ENCODE measurements at places on chromosomes 11 and 22.
A peak's percentile ranks its signal among the peaks of the same experiment; 100 is the strongest.

- no peak for DNase-seq
Observed at GRCh38 chr11:47480762-47481161, 31.8 kb upstream of the RAPSN start.

DNA sequence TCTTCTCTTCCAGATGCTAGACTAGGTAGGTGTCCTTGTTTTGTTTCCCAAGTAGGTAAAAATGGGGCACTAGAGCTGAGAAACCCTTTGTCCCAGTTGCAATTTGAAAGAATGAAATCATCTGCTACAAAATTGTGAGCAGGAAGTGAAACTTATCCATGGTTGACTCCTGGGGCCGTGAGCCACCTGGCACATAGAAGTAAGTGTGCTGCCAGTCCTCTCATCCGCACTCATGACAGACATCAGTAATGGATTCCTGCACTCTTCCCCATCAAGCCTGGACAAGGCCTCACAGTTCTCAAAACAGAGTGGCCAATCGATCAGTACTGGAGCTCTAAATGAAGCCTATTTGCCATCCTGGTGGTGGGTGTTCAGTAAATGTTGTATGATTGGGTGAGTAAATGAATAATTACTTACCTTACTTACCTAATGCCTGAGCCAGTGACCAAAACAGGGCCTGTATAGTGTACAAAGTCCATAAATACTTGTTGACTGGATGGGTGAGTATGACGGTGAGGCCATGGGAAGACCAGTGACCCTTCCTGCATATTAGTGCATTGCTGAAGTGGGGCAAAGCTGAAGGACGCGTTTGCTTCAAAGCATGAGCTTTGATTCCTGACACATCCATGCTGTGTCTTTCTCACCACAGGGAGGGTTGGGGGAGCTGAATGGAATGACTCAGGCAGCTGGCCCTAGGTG lies 68.9 kb upstream of the HEPHL1 start:
- no peak for DNase-seq

GRCh38 chr11:93761910-93762309 lies 20.4 kb downstream of the C11orf54 start:
- no peak for DNase-seq

GRCh38 chr11:134656861-134657540 lies 245.0 kb upstream of the B3GAT1 start:
- DNase-seq = no peak

DNA sequence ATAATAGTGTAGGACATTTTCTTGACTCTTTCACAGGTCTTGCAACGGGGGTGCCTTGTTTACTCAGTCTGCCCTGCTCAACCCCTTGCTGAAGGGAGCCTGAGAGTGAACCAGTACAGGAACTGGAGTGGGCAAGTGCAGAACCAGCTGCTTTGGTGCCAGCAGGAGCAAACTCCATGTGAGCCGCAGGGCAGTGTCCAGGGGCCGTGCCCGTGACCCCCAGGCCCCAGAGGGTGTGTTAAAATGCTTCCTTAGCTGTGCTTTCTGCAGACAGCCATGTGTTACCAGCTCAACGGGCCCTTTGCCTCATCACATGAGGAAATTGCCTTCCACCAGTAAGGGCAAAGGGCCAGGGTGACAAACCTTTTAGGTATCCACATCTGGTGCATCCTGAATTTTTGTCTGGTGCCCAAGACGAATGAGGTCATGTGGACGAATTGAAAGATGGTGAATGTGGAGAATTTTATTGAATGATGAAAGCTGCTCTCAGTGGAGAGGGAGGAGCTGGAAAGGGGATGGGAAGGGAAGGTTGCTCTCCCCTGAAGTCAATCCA lies 53.6 kb upstream of the OR5D13 start:
- DNase-seq = no peak

DNA sequence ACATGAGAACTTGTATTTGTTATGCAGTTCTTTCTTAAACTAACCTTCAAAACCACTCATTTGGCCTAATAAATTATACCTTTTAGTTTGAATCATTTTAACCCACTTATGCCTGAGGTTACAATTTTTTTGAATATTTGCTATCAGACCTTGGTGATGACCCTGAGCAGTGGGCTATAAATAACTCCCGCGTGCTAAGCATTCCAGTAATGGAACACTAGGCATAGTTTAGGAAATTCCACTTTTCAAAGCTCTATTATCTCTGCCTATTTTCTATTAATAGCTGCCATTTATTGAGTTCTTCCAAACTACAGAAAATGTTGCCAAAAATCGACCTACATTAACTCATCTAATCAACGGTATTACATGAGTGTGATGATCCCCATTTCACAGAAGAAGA lies 993.4 kb upstream of the FAT3 start:
- peak; percentile 60 for DNase-seq

DNA sequence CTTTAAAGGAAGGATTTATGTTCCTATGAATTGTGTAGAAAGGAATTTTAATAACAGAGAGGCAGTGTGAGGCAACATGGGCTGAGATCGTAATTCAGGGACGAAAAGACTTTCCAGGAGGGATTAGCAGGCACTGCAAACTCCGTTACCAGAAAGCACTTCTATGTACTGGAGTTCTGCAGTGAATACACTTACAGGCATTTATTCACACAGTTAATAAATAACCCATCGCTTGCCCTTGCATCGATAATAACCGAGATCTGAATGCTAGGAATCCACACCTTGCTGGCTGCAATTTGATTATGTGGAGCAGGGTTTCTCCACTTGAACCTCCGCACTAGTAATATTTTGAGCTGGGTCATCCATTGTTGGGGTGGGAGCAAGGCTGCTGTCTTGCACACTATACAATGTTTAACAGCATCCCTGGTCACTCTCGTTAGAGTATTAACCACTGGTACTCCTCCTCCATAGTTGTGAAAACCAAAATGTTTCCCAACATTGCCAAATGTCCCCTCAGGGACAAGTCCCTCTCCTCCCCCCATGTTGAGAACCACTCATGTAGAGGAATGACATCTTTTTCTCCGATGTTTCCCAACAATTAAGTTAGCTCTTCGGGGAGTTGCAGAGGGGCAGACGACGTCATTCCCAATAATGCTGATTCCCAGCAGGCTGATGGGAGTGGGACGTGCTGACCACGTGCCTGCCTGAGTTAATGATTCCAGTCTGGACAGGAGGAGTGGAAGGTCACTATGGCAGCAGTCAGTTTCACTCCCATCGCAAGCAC lies 99.5 kb downstream of the SNX19 start:
- peak; percentile 61 for DNase-seq

DNA sequence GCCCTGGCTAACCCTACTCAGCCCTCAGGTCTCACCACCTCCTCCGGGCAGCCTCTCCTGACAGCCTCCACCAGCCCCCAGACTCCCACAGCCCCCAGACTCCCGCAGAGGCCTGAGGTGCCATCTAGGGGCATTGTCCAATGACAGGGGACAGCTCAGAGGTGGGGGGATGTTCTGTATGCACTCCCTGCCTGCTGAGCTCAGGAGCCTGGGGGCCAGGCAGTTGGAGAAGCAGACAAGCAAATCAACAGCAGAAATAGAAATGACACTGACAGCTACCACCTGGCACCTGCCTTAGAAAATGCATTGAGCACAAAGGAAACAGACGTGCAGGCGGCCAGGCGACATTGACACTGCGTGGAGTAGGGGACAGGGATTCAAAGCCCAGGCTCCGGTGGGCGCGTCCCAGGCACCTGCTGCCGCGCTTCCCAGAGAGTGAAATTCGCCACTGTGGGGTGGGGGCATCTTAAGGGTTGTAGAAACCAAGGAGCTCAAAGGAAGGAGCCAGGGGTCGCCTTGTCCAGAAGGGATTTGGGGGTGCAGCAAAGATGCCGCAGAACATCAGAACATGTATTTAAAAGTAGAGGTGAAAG lies 22.5 kb upstream of the WNT7B start:
- DNase-seq = no peak

- DNase-seq = peak; percentile 43
Observed at GRCh38 chr11:117597071-117597470, 199.9 kb downstream of the DSCAML1 start.

Measured in fibroblast of skin of right biceps (primary cell).